ENCODE measurements at places on chromosomes 11 and 22.

DNA sequence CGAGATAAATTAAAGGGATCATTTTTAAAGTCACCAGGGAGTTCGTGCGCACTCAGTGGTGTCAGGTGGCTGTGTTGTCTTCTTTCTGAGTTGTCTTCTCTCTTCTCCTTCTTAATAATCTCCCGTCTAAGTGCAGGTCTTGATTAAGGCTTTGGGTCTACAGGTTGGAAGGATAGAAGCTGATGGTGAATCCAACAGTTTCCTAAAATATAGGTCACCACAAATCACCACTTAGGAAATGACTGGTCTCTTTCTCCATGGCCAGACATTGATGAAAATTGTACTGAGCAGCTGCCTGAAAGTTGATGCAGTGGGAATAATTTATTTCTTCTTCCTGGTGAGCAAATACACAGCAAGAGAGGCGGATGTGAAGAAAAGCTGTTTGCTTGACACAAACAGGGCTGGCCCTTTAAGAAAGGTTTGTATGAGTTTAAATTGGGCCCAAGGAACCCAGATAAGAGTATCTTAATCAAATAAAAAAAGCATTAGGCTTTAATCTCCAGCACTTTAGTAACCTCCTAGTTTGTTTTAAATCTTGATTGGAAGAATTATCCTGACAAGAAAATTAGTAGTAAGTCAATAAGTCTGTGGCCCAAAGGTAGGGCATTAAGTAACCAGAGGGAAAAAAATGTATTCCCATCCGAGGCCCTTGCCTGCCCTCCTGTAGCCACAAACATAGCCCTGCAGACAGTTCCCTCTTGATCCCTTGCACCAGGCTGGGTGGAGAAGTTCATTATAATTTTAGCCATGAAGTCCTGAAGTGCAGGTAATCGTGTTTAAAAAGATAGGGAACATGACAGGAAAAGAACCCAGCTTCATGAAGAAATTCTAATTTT lies 245.8 kb downstream of the KIRREL3 start:
- no peak for DNase-seq

GRCh38 chr11:130404727-130405126 lies 23.7 kb downstream of the ADAMTS8 start:
- DNase-seq = no peak

GRCh38 chr22:23690713-23691112 lies at the start of gene RGL4:
RGL4 (plus strand) TSS chr22:23691013; CDS start chr22:23692031, 1,018 bp downstream.
- DNase-seq = no peak

DNA sequence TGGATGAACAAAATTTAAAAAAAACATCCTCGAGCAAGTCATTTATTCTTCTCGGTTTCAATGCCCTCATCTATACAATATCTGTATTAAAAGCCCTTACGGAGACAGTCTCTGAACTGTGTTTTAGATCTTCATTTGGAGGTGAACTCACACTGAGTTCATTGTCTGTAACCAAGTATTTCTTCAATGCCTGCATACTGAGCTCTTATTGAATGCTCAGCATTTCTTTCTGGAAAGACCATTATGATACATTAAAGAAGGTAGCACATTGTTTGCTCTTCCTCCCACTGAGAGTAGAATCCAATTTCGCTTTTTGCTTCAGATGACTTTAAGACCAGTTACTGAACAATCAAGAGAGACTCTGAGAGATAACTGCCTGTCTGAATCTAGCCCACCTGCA lies 1.7 kb upstream of the ANO3 start:
- DNase-seq = no peak

DNA sequence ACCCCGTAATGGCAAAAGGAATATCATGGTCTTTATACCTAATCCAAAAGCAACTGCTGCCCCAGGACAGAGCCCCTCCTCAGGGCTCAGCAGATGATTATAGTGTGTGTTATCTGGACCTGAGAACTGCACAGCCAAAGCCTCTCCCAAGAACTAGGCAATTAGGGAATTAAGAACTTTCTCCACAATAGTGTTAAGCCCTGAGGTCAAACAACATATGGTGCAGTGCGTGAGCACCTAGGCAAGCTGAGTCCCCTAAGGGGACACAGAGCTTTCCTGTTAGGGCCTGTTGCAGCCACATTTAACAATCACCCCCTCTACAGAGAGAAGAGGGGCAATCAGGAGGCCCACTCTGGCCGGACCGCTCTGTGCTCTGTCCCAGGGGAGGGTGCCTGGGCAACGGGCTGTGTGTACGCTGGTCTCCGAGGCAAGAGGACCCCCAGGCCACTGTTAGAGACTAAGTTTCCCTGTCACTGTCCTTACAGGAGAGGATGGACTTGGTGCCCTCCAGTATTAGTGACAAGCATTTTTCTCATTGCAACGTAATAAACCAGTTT lies 1.4 kb upstream of the KCNJ5 start:
- DNase-seq = no peak

DNA sequence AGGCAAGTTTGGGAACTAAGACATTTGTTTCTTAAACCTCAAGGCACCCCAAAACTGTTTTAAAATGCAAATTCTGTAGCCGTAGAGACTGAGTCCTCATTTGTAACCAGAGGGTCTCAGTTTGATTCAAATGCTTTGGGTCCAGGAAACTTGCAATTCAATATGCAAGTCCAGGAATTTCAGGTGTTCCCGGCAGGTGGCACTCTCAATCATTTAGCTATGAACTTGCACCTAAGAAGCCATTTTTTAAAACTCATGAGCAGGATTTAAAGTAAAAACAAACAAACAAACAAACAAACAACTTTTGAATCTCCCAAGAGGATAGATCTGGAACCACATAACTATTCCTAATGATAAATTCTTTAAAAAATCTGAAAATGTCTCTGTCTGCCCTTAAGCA lies 8.7 kb upstream of the ABTB2 start:
- no peak for DNase-seq

GRCh38 chr11:71342951-71343827 lies 90.8 kb upstream of the SHANK2 start:
- no peak for DNase-seq

GRCh38 chr11:121391914-121392313 lies 60.2 kb upstream of the SORL1 start:
- DNase-seq = no peak

DNA sequence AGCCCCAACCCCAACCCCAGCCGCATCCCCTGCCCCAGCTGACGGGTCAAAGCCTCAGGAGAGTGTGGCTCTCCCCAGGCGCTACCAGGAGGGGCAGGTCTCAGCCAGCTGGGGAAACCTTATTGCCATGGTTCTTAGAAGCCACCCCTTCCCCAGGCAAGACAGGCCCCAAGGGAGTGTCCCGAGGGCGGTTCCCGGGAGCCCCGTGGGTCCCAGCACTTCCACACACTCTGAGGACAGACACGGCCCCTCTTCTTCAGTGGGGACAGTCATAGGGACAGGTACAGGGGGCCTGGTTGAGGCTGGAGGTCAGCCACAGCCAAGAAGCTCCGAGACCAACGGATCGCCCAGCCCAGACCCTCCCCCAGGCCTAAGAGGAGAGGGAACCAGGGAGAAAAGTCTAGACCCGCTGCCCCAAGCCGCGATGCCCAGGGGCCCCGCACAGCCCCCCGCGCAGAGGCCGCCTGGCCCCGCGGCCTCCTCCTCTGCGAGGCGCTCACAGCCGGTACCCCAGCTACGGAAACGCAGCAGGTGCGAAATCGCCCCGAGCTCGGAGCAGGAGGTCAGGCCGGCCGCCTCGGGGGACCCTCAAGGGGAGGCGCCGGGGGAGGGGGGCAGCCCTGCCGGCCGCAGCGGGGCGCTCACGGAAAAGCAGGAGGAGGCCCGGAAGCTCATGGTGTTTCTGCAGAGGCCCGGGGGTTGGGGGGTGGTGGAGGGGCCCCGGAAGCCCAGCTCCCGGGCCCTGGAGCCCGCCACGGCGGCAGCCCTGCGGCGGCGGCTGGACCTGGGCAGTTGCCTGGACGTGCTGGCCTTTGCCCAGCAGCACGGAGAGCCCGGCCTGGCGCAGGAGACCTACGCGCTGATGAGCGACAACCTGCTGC lies 2.6 kb downstream of the KLHDC7B start:
- DNase-seq = no peak

DNA sequence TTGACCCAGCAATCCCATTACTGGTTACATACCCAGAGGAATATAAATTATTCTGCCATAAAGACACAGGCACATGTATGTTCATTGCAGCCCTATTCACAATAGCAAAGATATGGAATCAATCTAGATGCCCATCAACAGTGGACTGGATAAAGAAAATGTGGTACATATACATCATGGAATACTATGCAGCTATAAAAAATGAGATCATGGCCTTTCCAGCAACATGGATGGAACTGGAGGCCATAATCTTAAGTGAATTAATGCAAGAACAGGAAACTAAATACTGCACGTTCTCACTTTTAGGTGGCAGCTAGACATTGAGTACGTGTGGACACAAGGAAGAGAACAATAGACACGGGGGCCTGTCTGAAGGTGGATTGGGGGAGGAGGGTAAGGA lies 15.1 kb upstream of the WNT11 start:
- DNase-seq = no peak

DNA sequence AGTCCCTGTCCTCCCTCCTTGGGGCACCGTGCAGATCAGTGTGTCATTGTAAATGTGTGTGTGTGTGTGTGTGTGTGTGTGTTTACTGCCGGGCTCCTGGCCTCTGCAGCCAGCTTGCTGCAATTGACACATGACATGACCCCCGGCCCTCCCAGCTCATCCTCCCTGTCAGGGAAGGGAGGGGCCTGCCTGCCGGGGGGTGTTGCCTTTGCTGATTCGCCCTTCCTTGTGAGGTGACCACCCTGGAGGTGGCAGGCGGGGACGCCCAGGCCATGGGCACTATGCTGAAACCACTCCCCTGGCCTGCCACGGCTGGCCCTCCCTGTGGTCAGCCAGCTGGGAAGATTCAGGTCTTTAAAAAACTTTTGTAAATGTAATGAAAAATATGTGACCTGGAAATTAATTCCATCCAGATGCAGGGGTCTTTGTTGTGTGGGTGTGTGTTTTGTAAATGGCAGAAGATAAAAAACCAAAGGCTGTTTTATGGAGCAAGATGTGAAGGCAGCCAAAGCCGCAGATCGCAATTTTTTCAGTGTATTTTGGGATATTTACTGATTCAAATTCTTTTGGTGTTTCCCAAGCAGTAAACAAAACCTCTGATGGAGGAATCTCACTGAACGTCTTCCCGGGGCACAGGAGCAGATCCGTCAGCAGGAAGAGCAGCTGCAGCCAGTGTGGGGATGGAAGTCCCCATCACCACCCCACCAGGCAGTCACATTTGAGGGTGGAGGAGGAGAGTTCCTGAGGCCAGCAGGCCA lies 23.2 kb downstream of the SHISAL1 start:
- DNase-seq = no peak

GRCh38 chr11:66106786-66107599 lies 36.9 kb downstream of the PACS1 start:
- DNase-seq = no peak

- DNase-seq = no peak
Measured at GRCh38 chr11:66275396-66275795, 2.6 kb upstream of the CNIH2 start.

DNA sequence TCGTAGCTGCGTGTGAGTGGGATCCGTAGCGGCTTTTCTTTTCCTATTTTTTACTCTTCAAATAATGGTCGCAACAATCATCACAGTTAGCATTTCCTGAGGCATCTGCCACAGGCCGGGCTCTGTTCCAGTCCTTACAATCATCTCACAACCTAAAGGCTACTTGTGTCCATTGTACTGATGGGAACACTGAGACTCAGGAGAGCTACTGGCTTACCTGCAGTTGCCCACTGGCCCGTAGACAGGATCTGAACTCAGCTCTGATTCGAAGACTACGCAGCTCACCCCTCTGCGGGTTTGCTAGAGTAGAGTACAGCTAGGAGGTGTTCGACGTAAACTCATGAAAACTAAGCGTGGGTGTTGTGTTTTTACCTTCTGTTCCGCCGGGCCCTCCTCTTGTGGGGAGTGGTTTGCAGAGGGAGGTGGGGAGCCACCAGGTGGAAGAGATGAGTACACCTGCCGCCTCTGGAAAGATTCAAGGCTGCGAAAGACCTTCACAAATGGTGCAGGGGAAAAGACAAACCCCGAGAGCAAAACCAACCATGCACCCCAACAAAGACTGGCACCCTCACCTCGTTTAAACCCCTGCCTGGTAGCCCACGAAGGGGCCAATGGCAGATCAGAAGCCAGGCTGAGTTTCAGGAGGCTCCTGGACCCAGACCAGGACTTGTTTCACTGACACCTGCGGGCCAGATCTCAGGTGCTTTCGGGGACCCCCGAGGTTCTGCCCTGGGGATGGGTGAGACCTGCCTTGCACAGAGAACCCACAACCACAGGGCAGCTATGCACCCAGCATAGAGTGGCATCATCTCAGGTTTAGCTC lies 18.3 kb upstream of the RFPL3 start:
- no peak for DNase-seq

DNA sequence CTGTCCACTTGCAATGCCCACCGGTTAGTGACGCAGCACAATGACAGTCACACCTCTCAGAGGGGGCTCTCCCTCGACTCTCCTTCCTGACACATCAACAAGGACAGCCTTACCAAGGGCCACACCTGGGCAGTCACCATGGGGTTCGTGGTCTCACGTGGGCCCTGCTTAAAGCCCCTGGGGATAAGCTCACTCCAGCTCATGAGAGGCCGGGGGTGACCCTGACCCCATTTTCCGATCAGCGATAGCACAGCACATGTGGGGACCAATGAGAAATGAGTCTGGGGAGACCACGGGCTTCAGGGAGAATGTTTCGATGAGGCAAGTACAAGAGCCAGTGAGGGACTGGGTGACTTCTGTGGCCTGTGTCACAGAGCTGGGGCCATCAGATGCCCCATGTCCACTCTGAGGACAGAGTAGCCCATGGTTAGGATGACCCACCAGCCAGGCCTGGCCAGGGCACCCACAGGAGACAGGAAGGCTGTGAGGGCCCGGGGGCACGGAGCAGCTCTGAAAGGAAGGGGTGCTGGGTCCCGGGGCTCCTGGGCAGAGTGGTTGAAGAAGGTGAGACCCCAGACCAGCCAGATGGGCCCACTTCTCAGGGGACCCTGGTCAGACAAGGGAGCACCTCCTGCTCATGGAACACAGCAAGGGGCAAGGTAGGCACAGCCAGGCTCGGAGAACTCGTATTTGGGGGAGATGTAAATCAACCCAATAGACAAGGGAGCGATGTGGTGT lies 128.8 kb downstream of the MED15 start:
- DNase-seq = no peak

GRCh38 chr11:115933564-115933963 lies 429.3 kb upstream of the CADM1 start:
- DNase-seq = no peak
